Fibroblast of lung (primary cell): ENCODE measurements at places on chromosomes 5 and 9.
A peak's percentile ranks its signal among the peaks of the same experiment; 100 is the strongest.

- no peak overlapping the region for H3K27ac ChIP-seq
- no peaks in the 10 kb centered on the region for H3K36me3 ChIP-seq
- H3K4me3 ChIP-seq: no peak overlapping the region
- no peak for DNase-seq
- H3K4me1 ChIP-seq: no peaks in the 10 kb centered on the region
Measured at GRCh38 chr9:134913713-134914500, 3.8 kb downstream of the FCN1 start.

DNA sequence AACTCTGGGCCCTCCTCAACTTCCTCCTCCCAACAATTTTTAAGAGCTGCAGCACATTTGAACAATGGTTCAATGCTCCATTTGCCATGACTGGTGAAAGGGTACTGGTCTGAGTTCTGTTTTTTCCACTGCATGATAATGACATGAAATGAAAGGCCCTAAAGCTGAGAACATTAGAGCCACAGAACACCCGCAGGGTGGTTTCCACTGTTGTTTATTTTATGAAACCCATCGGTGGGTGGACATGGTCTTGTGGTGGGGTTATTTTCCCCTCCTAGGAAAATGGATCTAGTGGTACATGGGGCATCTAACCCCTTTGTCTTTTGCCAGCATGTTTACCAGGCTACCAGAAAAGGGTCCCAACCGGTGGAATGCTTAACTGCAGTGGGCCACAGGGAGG lies 71.8 kb downstream of the SMARCA2 start:
- H3K27me3 ChIP-seq: no peaks in the 10 kb centered on the region
- no peak for DNase-seq
- no peak overlapping the region for H3K27ac ChIP-seq
- H3K36me3 ChIP-seq: peaks cover 3% of the 10 kb centered on the region
- no peaks in the 10 kb centered on the region for H3K4me1 ChIP-seq
- H3K4me3 ChIP-seq: no peak overlapping the region

GRCh38 chr5:65152131-65152530 lies 329.6 kb downstream of the ADAMTS6 start:
- H3K4me1 ChIP-seq: peaks cover 2% of the 10 kb centered on the region
- DNase-seq: peak; percentile 54
- no peaks in the 10 kb centered on the region for H3K36me3 ChIP-seq
- no peak overlapping the region for H3K27ac ChIP-seq
- H3K4me3 ChIP-seq: no peak overlapping the region

GRCh38 chr5:122942164-122942914 lies 94.2 kb downstream of the PPIC start:
- no peaks in the 10 kb centered on the region for H3K27me3 ChIP-seq
- no peak overlapping the region for H3K27ac ChIP-seq
- H3K4me1 ChIP-seq: no peaks in the 10 kb centered on the region
- H3K36me3 ChIP-seq: no peaks in the 10 kb centered on the region

DNA sequence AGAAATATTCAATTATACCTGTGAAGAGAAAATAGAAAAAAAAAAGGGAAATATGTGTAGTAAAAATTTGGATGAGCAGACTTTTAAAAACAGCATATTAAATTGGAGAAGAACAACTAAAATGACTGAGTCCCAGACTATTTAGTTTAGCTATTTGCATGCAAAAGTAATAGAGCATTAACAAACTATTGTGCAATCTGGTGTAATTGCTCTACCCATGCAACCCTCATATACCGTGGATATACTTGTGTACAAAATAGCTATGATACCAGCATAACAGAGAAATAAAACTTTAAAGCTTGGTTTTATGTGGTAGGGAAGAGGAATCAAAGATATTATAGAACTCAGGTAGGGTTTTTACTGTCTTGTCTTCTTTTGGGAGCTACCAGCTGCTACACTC lies 78.7 kb upstream of the PRDM9 start:
- H3K4me1 ChIP-seq: no peaks in the 10 kb centered on the region
- no peaks in the 10 kb centered on the region for H3K27me3 ChIP-seq
- no peak for DNase-seq
- no peak overlapping the region for H3K4me3 ChIP-seq
- H3K36me3 ChIP-seq: no peaks in the 10 kb centered on the region
